Aorta (tissue), 5 donors: ENCODE measurements at places on chromosomes 16 and 17. TPM values are rescaled to one million over a fixed set of nuclear protein-coding genes. Genes with fewer than 3 reads are reported as not detected.

The CSH2 gene
- total RNA-seq: not detected

The C1QL1 gene
- not detected for total RNA-seq

The G6PC3 gene
- total RNA-seq: 32.5 TPM

The JPH3 gene
- total RNA-seq: 0.26 TPM

The ZNF287 gene
- 7.4 TPM for total RNA-seq

The BIRC5 gene
- 2.8 TPM for total RNA-seq
